ENCODE measurements at places on chromosomes 4 and X.

GRCh38 chr4:5863461-5864113, 29.3 kb downstream of the CRMP1 start:
- H3K36me3 ChIP-seq: no peaks in the 10 kb centered on the region
- H3K4me3 ChIP-seq: no peak overlapping the region
- peaks cover 24% of the 10 kb centered on the region for H3K4me1 ChIP-seq
- H3K27ac ChIP-seq: no peak overlapping the region
- H3K27me3 ChIP-seq: peaks cover 24% of the 10 kb centered on the region

- peak overlapping the region; percentile 78 for H3K27ac ChIP-seq
- H3K27me3 ChIP-seq: no peaks in the 10 kb centered on the region
- H3K36me3 ChIP-seq: peaks cover 57% of the 10 kb centered on the region
Observed at GRCh38 chr4:153512952-153513500, 46.9 kb downstream of the TMEM131L start.

DNA sequence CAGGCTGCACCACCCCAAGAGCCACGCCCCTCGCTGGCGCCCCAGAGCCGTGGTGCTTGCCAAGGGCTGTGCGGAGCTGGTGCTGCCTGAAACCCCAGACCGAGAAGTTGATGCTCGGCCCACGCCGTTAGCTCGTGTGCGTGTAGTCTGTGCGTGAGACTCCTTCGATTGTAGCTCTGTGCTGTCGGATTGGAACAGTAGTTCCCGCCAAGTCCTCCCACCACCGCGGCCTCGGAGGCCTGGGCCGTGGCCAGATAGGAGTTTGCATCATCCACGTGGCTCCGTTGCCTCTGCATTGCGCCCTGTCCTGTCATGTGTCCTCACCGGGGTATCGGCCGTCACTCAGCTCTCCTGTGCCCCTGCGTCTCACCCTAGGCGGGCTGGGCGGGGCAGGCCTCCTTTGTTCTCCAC, 24.2 kb downstream of the TNIP2 start:
- H3K4me3 ChIP-seq: no peak overlapping the region
- peaks cover 51% of the 10 kb centered on the region for H3K36me3 ChIP-seq
- DNase-seq: no peak
- H3K27ac ChIP-seq: no peak overlapping the region

- DNase-seq: no peak
- H3K4me1 ChIP-seq: peaks cover 3% of the 10 kb centered on the region
- H3K27ac ChIP-seq: no peak overlapping the region
Observed at GRCh38 chr4:76767983-76768382, 130.0 kb downstream of the SOWAHB start.

- no peak overlapping the region for H3K4me3 ChIP-seq
- DNase-seq: no peak
- H3K27me3 ChIP-seq: peaks cover 6% of the 10 kb centered on the region
Observed at GRCh38 chrX:49704691-49705404, 9.1 kb upstream of the PAGE1 start.

DNA sequence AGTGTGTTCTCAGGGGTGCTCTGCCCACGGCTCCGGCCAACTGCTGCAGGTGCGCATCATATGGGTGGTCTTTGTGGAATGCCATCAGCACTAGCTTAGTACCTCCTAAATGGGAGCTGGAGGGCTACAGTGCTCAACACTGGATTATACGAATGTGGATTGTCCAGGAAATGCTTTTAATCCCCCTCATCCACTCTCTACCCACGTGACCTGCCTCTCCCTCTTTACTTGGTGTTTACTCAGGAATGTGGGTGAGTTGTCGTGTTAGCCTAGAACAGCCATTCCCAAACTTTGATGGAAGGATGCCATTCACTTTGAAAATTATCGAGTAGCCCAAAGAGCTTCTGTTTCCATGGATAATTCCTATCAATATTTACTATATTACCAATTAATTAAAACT, 150.8 kb downstream of the PTTG2 start:
- H3K4me3 ChIP-seq: no peak overlapping the region
- DNase-seq: no peak
- H3K4me1 ChIP-seq: no peaks in the 10 kb centered on the region
- H3K27ac ChIP-seq: no peak overlapping the region
- no peaks in the 10 kb centered on the region for H3K27me3 ChIP-seq

GRCh38 chr4:7293703-7294102, 101.4 kb downstream of the SORCS2 start:
- no peaks in the 10 kb centered on the region for H3K36me3 ChIP-seq
- no peak overlapping the region for H3K4me3 ChIP-seq
- no peak overlapping the region for H3K27ac ChIP-seq
- no peaks in the 10 kb centered on the region for H3K4me1 ChIP-seq
- no peak for DNase-seq
- H3K27me3 ChIP-seq: peaks cover 20% of the 10 kb centered on the region

DNA sequence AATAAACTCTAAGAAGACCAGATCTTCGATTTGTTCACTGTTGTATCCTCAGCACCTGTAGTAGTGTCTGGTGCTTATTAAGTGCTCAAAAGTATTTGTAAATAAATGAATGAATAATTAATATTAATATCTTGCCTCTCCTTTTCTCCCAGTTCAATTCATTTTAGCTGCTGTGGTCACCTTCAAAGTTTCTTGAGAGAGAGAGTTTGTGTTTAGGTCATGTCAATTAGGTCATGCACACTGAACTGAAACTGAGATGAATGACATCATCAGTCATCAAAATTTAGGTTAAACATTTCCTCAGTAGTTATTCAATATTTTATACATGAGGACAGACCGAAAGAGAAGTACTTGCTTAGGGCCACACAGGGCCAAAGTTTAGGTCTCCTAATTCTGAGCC, 73.5 kb downstream of the ANXA3 start:
- H3K27ac ChIP-seq: no peak overlapping the region
- peaks cover 3% of the 10 kb centered on the region for H3K36me3 ChIP-seq

DNA sequence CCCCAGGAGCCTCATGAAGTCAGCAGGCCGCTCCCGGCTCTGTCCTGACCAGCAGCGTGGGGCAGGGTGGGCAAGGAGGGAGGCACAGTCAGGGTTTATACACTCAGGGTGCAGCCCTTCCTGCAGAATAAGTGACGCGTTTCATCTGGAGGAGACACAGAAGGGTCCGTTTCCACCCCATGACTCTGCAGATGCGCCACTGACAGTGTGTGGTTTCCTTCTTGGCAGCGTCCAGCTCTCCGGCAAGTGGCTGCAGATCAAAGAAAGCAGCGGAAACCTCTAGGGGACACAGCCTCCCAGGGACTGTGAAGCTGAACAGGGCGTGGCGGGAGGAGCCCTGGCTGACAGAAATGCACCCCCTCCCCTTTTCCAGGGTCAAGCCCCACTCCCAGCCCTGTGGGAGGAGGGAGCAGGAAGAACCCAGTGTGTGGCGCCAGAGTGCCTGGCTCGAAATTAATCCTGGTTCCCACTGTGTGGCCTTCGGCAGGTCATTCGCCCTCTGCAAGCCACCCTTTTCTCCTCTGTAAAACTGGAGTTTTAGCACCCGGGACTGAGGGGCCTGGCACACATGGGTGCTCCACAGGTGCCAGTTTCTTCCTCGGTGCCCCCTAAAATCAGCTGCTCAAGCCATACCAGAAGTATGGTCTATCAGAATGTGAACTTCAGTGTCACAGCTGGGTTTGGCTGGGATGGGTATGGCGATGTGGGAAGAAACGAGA, 17.3 kb upstream of the TBC1D14 start:
- DNase-seq: no peak
- H3K36me3 ChIP-seq: peaks cover 9% of the 10 kb centered on the region
- no peaks in the 10 kb centered on the region for H3K27me3 ChIP-seq
- H3K4me3 ChIP-seq: no peak overlapping the region
- no peak overlapping the region for H3K27ac ChIP-seq
- peaks cover 25% of the 10 kb centered on the region for H3K4me1 ChIP-seq

GRCh38 chr4:60129740-60130139, 1070.4 kb upstream of the ADGRL3 start:
- H3K4me3 ChIP-seq: no peak overlapping the region
- H3K27me3 ChIP-seq: no peaks in the 10 kb centered on the region
- H3K36me3 ChIP-seq: no peaks in the 10 kb centered on the region
- no peaks in the 10 kb centered on the region for H3K4me1 ChIP-seq

DNA sequence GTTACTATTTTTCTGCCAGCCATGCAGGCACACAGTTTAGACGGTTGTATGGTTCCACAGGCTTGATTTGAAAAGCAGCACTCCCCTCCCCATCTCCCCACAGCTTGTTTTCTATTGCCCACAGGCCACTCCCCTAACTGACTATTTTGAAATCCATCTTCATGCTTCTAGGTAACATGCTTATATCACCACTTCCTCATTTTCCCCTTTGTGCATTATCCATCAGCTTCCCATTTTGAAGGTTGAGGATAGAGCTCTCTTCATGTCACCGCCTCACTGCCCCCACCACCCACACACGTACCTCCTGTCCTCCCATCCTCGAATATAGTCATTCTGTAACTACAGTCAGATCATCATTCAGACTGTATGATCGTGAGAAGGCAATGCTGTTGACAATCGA, 224.7 kb downstream of the MID1 start:
- no peak for DNase-seq
- H3K36me3 ChIP-seq: no peaks in the 10 kb centered on the region
- no peak overlapping the region for H3K27ac ChIP-seq
- no peaks in the 10 kb centered on the region for H3K27me3 ChIP-seq
- peaks cover 23% of the 10 kb centered on the region for H3K4me1 ChIP-seq
- H3K4me3 ChIP-seq: no peak overlapping the region

- no peaks in the 10 kb centered on the region for H3K4me1 ChIP-seq
- no peak overlapping the region for H3K4me3 ChIP-seq
- no peak overlapping the region for H3K27ac ChIP-seq
- no peak for DNase-seq
- H3K27me3 ChIP-seq: peaks cover 9% of the 10 kb centered on the region
Observed at GRCh38 chr4:76634220-76634619, 199.2 kb downstream of the SHROOM3 start.

DNA sequence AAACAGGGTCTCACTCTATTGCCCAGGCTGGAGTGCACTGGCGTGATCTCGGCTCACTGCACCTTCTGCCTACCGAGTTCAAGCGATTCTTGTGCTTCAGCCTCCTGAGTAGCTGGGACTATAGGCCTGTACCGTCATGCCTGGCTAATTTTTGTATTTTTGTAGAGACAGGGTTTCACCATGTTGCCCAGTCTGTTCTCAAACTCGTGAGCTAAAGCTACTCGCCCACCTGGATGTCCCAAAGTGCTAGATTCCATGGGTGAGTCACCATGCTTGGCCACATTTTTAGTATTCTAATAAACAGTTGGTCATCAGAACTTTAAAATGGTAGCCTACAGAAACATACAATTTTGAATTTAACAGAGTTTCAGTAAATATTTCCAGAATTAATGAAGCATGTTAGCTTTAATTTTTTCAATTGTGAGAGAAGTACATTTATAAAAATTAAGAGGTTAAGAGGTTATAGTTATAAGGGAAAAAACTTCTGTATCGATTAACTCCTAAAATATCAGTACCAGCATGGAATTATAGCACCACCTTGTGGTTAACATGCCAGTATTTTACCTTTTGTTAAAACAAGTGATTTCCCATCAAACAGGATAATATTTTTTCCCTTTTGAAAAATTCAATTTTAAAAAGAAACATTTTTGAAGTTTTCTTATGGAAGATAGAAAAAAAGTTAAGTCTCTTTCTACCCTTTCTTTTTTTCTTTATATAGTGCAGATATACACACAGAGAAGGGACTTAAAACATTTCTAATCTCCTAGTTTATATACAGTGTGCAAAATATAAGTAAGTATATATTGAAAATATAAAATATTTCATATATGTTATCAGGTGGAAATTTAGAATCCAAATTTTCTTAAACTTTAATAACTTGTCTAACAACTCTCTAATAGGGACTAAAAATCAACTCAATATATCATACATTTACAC, 35.4 kb downstream of the CEP44 start:
- no peak for DNase-seq
- peaks cover 6% of the 10 kb centered on the region for H3K36me3 ChIP-seq
- no peaks in the 10 kb centered on the region for H3K27me3 ChIP-seq
- H3K4me1 ChIP-seq: peaks cover 1% of the 10 kb centered on the region

DNA sequence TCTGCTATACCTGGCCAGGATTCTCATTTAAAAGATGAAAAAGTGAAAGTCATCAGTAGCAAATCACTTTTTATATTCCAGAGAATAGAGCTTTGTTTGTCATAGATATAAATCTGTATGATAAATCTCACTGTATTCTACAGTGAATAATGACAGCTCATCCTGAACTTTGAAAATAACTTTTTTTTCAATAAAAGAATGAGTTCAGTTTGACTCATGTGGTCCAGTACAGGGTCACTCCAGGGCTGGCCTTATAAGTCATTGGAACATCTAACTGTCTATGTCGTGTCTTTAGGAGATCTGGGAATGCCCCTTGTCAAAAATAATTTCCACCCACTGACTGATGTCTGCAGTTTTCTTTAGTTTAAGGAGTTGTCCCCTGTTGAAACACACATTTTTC, 18.5 kb upstream of the CXCL8 start:
- DNase-seq: no peak
- H3K4me3 ChIP-seq: no peak overlapping the region
- peaks cover 6% of the 10 kb centered on the region for H3K4me1 ChIP-seq
- no peaks in the 10 kb centered on the region for H3K36me3 ChIP-seq

DNA sequence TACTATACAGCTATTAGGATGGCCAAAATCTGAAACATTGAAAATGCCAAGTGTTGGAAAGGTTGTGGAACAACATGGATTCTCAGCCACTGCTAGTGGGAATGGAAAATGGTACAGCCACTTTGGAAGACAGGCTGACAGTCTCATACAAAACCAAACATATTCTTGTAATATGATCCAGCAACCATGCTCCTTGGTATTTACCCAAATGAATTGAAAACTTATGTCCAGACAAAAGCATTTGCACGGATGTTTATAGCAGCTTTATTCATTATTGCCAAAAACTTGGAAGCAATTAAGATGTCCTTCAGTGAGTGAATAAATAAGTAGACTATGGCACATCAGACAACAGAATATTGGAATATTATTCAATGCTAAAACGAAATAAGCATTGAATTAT, 105.8 kb upstream of the DCLK2 start:
- no peak overlapping the region for H3K4me3 ChIP-seq
- H3K36me3 ChIP-seq: no peaks in the 10 kb centered on the region
- no peak for DNase-seq
- H3K4me1 ChIP-seq: no peaks in the 10 kb centered on the region

- no peaks in the 10 kb centered on the region for H3K27me3 ChIP-seq
Observed at GRCh38 chrX:41184312-41184711, 99.1 kb downstream of the USP9X start.

Measured in stimulated activated naive B cell treated with anti-CD40 and anti-IgM and Interleukin-4, amounts not matched to agents 10 μg/mL and 1 μg/mL and 100 μg/mL, for 72 hours (primary cell).